ENCODE measurements at places on chromosomes 6 and 20.

DNA sequence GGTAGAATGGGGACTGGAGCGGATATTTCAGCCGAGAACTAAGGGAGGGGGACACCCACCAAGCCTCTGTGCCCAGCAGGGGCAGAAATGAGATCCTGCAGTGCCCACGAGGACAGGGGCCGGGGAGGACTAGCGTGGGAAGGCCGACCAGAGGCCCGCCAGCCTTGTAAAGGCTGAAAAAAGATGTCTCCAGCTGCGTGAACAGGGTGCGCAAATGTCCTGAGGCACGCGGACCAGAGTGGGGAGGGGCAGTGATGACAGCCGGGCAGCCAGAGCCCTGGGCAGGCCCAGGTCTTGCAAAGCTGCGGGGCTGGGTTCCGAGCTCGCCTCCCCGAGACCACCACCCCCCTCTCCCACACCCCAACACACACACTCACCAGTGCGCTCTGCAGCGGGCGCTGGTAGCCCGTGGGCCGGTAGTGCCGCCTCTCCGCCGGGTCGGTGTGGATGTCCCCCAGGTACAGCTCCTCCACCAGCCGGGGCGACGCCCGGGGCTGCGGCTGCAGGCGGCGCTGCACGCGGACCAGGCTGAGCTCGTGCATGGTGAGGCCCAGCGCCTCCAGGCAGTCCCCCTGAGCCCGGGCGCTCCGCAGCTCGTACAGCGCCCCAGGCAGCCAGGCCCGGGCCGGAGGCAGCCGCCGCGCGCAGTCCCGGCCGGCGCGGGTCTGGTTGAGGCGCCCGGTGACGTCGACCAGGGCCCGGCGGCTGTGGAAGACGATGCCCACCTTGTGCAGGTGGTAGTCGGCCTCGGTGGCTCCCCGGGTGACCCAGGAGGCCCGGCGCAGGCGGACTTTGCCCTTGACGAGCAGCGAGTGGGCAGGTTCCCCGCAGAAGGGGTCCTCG is 48.2 kb downstream of the APCDD1L start:
- no peak for DNase-seq

GRCh38 chr6:133629970-133630369 is 258.9 kb upstream of the TCF21 start:
- DNase-seq = no peak

- peak; percentile 39 for DNase-seq
Measured at GRCh38 chr6:104789770-104790190, 69.9 kb downstream of the HACE1 start.

DNA sequence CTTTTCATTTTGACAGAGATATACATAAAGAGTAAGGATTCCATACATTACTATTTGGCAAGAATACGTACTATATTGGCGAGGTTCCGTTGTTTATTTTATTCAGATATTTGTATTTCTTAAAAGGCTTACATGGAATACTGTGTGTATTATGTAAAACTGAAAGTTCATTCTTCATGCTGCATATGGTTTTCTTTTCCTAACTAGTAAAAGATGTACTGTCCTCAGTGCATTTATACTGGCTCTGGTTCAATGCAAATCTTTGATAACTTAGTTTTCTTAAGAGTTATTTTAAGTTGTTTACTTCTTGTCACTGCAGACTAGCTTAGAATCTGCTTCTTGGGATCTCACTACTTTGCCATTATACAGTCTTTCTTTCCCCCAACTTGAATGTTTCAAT is 42.0 kb downstream of the ADGRB3 start:
- DNase-seq = no peak

- no peak for DNase-seq
Measured at GRCh38 chr6:12590901-12591300, 125.7 kb upstream of the PHACTR1 start.

GRCh38 chr6:45664707-45665106 is 287.0 kb upstream of the SUPT3H start:
- DNase-seq = no peak

GRCh38 chr6:145627451-145627850 is 107.9 kb downstream of the EPM2A start:
- DNase-seq = no peak

DNA sequence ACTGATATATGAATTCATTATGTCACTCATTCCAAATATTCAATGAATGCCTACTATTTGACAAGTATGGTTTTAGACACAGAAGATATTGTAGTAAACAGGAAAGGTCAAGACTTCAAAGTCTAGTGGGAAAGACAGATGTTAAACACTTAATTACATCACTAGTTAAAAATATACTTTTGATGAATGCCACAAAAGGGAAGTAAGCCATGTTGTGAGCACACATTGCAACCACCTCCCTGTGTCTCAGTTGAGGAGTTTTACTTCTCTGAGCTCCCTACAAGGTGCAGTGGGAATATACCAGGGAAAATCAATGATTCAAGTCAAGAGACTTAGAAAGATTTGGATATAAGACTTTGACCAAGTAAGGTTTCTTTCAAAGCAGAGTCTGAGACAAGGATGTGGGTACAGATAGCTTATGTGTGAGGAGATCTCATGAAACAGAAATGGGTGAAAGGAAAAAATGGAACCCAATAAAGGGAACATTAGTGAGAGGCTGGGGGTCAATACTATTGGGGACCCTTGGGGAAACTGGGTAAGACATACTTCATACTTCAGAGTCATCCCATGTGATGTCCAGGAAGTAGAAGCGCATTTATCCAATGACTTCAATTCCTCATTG is 503.7 kb downstream of the KIF16B start:
- DNase-seq = no peak

DNA sequence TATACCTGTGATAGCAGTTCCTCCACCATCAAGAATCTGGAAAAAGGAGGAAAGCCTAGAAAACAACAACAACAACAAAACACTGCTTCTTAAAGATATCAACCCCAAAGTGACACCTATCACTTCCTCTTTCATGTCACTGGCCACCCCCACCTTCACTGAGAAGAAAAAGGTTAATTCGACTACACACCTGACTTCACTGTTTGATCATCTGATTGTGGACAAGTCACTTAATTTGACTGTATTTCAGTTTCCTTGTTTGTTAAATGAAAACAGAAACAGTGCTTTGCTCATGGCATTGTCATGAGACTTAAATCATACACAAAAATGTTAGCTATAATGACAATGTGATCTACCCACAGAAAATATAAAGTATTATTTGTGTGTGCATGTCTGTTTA is 280.6 kb upstream of the SULF2 start:
- no peak for DNase-seq

- no peak for DNase-seq
Measured at GRCh38 chr20:14919501-14920081, 582.2 kb upstream of the FLRT3 start.

- DNase-seq = no peak
Measured at GRCh38 chr6:163348789-163349680, 65.5 kb upstream of the QKI start.

GRCh38 chr6:126033696-126034095 is 47.4 kb downstream of the TRMT11 start:
- peak; percentile 93 for DNase-seq

DNA sequence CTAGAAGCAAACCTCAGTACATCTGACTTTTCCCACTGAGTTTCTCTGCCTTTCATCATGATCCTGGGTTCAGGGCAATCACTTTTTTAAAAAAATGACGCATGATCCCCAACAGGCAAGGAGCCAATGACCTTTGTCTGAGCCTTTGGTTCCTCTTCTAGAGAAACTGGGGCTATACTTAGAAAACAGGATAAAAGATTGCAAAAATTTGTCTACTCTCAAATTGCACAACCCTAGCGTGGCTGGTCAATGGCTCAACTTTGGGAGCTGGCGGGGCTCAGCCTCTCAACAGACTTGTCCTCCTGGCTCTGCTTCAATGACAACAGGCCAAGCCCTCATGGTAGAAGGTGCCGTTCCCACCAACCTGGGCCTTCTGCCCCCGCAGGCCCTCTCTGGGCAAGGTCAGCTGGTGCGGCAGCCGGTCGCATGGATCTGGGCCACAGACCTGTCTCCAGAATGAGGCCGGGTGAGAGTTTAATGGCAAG is 48.7 kb downstream of the PDYN start:
- DNase-seq = no peak

DNA sequence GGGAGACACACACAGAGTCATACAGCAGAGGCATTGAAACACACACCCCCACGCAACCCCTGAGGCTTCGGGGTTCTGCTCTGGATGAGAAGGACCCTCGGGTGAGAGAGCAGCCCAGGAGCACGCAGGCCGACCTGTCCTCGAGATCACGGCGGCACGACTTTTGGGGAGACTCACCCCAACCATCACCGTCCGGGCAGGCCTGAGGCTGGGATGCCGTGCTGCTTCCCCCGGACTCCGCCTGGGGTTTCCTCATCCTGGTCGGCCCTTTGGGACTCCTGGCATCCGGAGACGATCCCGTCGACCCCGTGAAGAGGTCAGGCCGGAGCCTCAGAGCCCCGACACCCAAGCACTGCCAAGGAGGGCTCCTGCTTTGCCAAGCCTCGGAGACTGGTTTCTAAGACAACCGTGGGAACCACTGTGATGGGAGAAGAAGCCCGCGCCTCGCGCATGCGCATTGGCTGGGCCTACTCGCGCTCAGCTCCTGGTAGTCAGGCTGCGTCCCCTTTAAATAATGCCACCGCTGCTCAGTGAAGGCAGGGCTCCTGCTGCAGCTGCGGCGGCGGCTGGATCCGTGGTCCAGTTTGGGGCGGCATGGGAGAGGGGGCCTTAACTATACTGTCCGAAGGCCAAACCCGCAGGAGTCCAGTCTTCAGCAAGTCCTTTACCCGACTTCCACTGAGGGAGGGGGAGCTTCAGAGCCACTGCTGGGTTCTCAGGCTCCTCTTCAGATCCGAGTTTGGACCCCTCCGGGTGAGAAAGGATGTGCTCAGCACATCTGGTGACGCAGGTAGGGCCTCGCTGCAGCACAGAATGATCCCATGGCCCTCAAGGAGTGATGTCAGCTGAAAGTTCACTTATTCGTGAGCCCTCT is 171.4 kb upstream of the ZNF337 start:
- peak; percentile 34 for DNase-seq

- DNase-seq = no peak
Measured at GRCh38 chr6:128033156-128033555, 132.3 kb upstream of the THEMIS start.

DNA sequence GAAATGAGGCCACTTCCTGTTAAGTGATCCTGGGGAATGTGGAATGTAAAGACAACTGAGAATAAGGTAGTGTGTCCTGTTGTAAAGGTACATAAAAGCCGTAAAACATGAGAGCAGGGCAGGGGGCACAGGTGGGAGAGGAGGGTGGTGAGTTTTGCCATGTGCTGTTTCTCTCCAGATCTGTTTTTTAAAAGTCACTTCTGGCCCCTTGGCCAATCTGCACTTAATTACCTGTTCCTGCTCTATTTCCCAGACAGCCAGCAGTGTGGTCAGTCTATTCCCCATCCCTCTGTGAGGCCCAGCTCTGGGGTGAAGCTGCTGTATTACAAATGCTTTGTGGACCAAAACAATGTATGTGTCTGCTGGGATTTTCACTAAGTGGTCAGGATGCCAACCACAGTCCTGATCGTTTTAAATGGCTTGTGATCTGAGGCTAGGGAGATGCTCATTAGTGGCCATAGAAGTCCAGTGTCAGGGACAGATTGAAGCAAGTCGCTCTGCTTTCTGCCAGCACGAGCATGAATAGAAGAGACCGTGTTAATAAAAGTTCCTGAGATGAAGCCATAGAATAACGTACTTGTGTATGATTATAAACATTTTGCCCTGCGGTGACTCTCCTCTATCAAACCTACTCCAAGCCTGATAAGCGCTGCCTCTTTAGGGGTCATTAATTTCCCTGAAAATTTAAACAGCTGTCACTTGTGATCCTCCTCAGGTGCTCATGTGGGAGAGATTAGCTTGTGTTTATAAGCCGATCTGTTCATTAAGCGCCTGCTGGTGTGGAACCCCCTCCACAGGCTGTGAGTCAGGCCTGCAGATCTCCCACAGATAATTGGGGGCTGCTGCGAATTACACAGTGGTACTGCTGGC is 111.8 kb upstream of the CENPW start:
- DNase-seq = no peak

- no peak for DNase-seq
Measured at GRCh38 chr6:40342723-40343122, 244.4 kb downstream of the LRFN2 start.

- no peak for DNase-seq
Measured at GRCh38 chr20:6764619-6765018, 2.9 kb upstream of the BMP2 start.

DNA sequence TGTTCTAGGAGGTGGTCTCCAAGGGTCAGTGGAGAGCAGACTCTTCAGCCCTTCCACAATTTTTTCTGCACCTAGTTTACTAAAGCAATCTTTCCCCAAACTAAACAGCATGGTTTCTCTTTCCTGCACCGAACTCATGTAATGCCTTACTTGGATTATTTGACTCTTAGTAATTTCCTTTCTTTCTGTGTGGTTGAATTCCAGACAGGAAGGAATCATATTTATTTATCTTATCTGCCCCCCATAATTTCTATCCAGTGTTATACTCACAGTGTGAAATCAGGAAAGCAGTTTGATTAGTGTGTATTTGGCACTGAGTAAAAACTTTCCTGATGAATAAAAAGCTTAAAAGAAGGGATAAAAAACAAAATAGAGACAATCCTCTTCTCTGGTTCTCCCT is 140.3 kb upstream of the STMND1 start:
- DNase-seq = no peak

- no peak for DNase-seq
Measured at GRCh38 chr6:24394780-24395437, 7.8 kb upstream of the MRS2 start.

GRCh38 chr6:73637404-73637803 is 16.4 kb downstream of the SLC17A5 start:
- no peak for DNase-seq

DNA sequence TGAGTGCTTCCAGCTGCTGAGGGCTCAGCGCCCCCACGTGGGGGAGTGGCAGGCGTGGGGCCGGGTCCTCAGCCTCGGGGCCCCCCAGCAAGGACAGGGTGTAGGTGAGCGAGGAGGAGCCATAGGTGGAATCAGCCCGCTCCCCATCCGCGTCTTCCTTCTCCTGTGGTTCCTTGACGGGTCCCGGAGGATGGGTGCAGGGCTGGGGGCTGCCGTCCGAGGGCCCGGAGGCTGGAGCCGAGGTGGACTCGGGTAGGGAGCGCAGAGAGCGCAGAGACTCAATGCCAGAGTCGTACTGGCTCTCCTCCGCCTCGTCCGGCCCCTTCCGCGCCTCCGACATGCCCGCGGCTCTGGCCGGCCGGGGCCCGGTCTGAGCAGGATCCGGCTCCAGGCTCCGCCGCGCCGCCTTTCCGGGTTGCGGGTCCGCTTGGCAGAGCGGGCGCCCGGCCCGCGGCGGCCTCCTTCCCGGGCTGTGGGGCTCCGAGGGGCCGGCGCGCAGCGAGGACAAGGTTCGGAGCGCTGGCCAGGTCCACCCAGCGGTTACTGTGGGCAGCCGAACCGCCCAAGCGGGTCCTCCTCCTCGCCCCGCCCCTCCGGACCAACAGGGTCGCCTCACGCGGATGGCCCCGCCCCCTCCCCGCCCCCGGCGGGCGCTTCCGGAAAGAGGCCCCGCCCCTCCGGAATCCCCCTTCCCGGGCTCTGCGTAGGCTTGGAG is at the start of gene NFKBIE:
Gene NFKBIE, minus strand, starts transcription at position 545 of the 715 bp plus-strand sequence. Its CDS starts 205 bp downstream, at position 340.
- peak; percentile 63 for DNase-seq
